ENCODE measurements at places on chromosomes 16 and 17.

DNA sequence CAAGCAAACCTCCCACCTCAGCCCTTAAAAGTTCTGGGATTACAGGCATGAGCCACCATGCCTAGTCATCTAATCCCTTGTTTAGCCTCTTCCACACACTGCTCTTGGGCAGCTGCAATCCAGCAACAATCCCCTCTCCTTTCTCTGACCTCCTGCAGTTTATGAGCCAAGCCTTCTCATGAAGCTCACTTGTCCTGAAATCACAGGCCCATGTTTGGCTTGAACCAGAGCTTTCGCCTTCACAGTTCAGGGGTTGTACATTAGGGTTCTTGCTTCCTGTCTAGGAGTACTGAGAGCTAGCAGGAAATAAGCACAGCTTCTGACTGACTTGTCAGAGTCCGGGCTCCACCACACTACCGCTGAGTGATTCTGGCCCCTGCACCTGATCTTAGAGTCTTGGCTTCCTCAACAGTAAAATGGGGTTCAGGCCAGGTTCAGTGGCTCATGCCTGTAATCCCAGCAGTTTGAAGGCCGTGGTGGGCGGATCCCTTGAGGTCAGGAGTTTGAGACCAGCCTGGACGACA, 16.3 kb downstream of the ERAL1 start:
- no peak for DNase-seq

GRCh38 chr16:12775656-12776236, 27.9 kb downstream of the CPPED1 start:
- DNase-seq = no peak

DNA sequence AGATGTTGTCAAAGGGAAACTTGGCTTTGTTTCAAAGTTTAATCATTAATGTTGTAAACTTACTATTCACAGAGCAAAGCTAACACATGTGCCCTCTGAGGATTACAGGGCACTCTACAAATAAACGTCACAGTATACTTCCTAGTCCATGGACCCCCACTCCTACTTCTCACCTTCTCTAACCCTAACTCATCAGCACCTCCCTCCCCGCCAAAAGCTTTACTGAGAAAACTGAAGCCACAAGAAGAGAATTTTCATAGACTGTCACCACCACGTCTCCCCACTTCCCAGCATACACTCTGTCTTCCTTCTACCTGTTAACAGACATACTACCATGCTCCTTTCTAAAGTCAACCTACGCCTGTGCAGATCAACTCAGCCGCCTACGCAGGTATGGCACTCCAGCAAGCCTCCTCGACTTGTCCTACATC, 29.0 kb downstream of the HELZ start:
- DNase-seq = no peak

GRCh38 chr16:35664091-35664693, 2204.8 kb downstream of the TP53TG3F start:
- DNase-seq = no peak

- DNase-seq = peak; percentile 95
These were observed 503 bp upstream of the PLCD3 start for GRCh38 chr17:45132572-45133463.
